A549 treated with ZK216348 at 1 μM for 4 hours (cell line): ENCODE measurements at places on chromosomes 13 and 19. TPM values are rescaled to one million over a fixed set of nuclear protein-coding genes. Genes with fewer than 3 reads are reported as not detected.

Gene STOML3
- total RNA-seq = not detected in 5 replicates

Gene KIR3DL1
- not detected in 5 replicates for total RNA-seq

Gene MIA
- total RNA-seq = not detected in 5 replicates

Gene NBEA
- total RNA-seq = 1.2 to 2.4 TPM (median 1.7 TPM) in 5 replicates

Gene SCN1B
- total RNA-seq = 9.7 to 20.8 TPM (median 20.6 TPM) in 5 replicates

Gene SOX1
- not detected in 5 replicates for total RNA-seq

Gene PEG3
- not detected in 5 replicates for total RNA-seq

Gene THAP8
- 3.4 to 8.1 TPM (median 7.1 TPM) in 5 replicates for total RNA-seq

Gene CTXN1
- 6.0 to 28.0 TPM (median 24.6 TPM) in 5 replicates for total RNA-seq

Gene FGF21
- total RNA-seq = not detected in 5 replicates

Gene SYNE4
- total RNA-seq = 0.07 to 0.33 TPM (median 0.23 TPM) in 4 of 5 replicates, not detected in the other

Gene EPN1
- total RNA-seq = 96.1 to 229 TPM (median 208 TPM) in 5 replicates

Gene SMIM24
- 0.51 to 1.4 TPM (median 1.1 TPM) in 4 of 5 replicates, not detected in the other for total RNA-seq

Gene IRF3
- total RNA-seq = 69.2 to 108 TPM (median 102 TPM) in 5 replicates

Gene ZNF440
- total RNA-seq = 0.06 to 0.13 TPM in 2 of 5 replicates, not detected in the others

Gene EFNB2
- total RNA-seq = 3.4 to 4.5 TPM (median 4.0 TPM) in 5 replicates

Gene MYO16
- total RNA-seq = 0.08 to 0.09 TPM in 2 of 5 replicates, not detected in the others

Gene GNG7
- 0.04 to 0.12 TPM (median 0.06 TPM) in 5 replicates for total RNA-seq

Gene KLK12
- total RNA-seq = not detected in 5 replicates

Gene HSPB6
- 0.15 to 0.33 TPM (median 0.25 TPM) in 5 replicates for total RNA-seq

Gene CEACAM21
- total RNA-seq = not detected in 5 replicates

Gene IGFL3
- total RNA-seq = not detected in 5 replicates

Gene C19orf85
- total RNA-seq = not detected in 5 replicates

Gene SIGLEC12
- not detected in 5 replicates for total RNA-seq

Gene INTS6
- 7.9 to 12.9 TPM (median 10.5 TPM) in 5 replicates for total RNA-seq

Gene TNFSF9
- total RNA-seq = 3.2 to 6.5 TPM (median 6.1 TPM) in 5 replicates

Gene APOC4
- total RNA-seq = not detected in 5 replicates

Gene ZNF737
- 0.22 TPM in 1 of 5 replicates, not detected in the others for total RNA-seq

Gene ASF1B
- 24.7 to 33.8 TPM (median 33.5 TPM) in 5 replicates for total RNA-seq

Gene ZNF729
- total RNA-seq = not detected in 5 replicates

Gene ZNF723
- total RNA-seq = not detected in 5 replicates

Gene NCAN
- total RNA-seq = 0.02 TPM in 1 of 5 replicates, not detected in the others

Gene GJB2
- total RNA-seq = 0.53 to 0.84 TPM (median 0.77 TPM) in 5 replicates

Gene ZNF492
- total RNA-seq = not detected in 5 replicates

Gene ANGPTL8
- not detected in 5 replicates for total RNA-seq

Gene LHB
- not detected in 5 replicates for total RNA-seq
